ENCODE measurements at places on chromosomes 13 and 19.

GRCh38 chr13:28117689-28118377 lies 17.5 kb upstream of the FLT3 start:
- DNase-seq = no peak

GRCh38 chr13:98482476-98483444 lies 94.1 kb downstream of the STK24 start:
- no peak for DNase-seq

- no peak for DNase-seq
Observed at GRCh38 chr13:62250501-62251201, 835.0 kb upstream of the PCDH20 start.

DNA sequence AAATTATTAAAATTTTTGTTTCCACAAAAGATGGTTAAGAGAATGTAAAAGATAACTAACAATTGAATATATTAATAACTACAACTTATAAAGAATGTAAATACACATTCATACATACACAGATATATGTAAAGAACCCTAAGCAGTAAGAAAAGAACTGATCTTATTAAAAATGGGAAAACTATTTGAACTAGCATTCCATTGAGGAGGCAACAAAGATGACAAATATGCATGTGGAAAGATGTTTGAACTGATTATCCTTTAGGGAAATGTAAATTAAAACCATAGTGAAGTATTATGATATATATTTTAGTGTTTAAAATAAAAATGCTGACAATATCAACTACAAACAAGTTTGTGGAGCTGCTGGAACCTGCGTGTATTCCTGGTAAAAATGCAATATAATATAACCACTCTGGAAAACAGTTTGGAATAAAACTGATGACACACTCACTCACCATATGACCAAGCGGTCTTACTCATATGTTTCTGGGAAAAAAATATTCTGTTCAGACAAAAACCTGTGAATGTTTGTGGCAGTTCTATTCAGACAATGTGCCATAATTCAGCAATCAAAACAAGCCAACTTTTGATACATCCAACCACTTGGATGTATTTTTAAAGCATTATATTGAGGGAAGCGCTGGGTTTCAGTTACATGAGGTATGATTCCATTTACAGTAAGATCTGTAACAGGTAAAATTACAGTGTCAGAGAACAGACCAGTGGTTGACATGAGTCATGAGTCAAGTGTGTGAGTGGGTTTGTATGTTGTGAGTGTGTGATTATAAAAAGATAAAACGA lies 694.4 kb upstream of the SLITRK5 start:
- DNase-seq = no peak

DNA sequence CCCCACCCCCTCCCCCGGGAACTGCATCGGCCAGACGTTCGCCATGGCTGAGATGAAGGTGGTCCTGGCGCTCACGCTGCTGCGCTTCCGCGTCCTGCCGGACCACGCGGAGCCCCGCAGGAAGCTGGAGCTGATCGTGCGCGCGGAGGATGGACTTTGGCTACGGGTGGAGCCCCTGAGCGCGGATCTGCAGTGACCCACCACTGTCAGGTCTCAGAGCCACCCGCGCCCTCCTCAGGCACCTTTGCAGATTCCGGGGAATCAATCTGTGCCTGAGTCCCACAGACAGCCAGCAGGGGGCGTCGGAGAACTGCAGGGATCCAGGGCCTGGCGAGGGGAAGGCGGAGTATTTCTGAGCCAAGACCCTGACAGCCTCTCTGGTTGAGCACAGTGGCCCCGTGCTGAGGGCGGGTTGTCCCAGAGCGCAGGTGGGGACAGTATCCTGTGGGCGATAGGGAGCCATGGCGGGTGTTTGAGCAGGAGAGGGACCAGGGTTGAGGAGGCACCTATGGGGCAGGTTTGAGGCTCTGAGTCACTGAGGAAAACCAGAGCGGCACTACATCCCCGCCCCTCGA lies 30.4 kb upstream of the CYP4F8 start:
- peak; percentile 77 for DNase-seq

DNA sequence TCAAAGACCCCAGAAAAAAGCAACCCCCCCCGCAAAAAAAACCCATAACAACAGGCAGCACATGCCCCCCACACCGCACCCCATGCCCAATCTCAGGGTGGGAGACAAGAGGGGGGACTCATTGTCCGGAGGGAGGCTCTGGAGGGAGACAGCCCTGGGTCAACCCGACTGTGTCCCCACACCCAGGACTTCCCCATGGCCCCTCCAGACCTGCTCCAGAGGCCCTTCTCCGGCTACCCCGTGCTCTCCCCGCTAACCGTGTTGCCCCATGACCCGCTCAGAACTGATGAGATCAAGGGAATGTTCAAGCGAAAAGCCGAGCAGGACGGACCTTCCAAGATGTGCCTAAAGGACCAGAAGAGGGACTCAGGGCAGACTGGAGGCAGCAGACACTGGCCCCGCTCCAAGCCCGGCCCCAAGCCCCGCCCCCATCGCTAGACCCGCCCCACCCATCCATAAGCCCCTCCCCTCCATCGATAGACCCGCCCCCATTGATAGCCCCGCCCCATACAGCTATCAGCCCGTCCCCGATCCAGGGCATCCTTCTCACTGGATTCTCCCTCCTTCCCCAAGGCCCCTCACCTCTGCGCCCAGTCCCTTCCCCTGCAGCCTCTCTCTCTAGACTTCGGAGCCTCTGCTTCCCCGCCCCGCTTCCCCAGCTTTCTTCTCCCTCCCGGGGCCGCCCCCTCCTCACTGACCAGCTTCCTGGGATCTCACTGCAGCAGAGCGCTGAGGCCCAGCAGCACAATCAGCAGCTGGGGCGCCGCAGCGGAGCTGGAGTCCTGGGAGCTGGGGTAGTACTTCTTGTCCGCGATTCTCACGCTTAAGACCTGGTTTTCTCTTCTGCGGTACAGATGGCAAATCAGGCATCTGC lies 2.2 kb downstream of the BST2 start:
- DNase-seq = no peak

- no peak for DNase-seq
Observed at GRCh38 chr13:108426893-108427292, 157.4 kb downstream of the TNFSF13B start.

GRCh38 chr19:45146251-45146650 lies 14.5 kb downstream of the NKPD1 start:
- no peak for DNase-seq

GRCh38 chr19:38661136-38661535 lies 13.7 kb downstream of the ACTN4 start:
- DNase-seq = no peak

- no peak for DNase-seq
Observed at GRCh38 chr13:100362781-100363180, 225.8 kb downstream of the GGACT start.

- peak; percentile 33 for DNase-seq
Observed at GRCh38 chr19:4597975-4598671, 38.6 kb upstream of the SEMA6B start.

GRCh38 chr13:97528518-97528917 lies 94.5 kb downstream of the RAP2A start:
- no peak for DNase-seq

GRCh38 chr13:24038841-24039330 lies 121.6 kb upstream of the SPATA13 start:
- no peak for DNase-seq

DNA sequence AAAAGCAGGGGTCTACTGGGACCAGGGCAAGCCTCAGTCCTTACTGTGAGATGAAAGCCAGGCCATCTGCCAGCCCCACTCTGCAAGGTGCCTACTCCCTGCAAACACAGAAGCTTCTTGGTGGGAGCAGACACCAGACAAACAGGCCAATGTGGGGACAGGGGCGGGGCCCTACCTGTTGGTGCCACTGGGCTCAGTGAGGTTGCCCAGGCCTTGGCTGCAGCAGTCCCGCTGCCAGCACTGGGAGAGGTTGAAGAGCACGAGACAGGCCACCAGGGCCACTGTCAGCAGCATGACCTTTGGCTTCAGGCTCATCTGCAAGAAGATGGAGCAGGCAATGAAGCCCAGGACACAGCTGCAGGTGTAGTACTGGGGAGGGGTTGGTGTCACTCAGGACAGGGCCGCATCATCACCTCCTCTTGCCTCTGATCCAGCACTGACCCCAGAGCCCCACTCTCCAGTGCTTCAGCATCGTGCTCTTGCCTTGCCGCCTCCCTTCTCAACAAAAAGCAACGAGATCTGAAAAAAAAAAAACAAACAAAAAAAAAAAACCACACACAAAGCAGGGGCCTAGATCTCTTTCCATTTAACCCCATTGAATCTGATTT lies 72.6 kb downstream of the NBEA start:
- DNase-seq = no peak

DNA sequence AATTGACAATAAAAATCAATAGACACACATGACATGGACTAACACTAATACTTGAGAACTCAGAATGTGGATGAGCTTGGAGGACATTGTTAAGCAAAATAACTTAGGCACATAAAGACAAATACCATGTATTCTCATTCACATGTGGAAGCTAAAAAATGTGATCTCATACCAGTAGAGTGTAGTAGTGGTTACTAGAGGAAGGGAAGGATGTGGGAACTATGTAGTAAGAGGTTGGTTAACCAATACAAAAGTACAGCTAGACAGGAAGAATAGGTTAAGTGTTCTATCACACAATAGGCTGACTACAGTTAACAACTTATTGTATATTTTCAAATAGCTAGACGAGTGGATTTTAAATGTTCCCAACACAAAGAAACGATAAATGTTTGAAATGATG lies 415.8 kb upstream of the KLF12 start:
- DNase-seq = no peak

- no peak for DNase-seq
Observed at GRCh38 chr19:391207-391557, 17.8 kb downstream of the C2CD4C start.

DNA sequence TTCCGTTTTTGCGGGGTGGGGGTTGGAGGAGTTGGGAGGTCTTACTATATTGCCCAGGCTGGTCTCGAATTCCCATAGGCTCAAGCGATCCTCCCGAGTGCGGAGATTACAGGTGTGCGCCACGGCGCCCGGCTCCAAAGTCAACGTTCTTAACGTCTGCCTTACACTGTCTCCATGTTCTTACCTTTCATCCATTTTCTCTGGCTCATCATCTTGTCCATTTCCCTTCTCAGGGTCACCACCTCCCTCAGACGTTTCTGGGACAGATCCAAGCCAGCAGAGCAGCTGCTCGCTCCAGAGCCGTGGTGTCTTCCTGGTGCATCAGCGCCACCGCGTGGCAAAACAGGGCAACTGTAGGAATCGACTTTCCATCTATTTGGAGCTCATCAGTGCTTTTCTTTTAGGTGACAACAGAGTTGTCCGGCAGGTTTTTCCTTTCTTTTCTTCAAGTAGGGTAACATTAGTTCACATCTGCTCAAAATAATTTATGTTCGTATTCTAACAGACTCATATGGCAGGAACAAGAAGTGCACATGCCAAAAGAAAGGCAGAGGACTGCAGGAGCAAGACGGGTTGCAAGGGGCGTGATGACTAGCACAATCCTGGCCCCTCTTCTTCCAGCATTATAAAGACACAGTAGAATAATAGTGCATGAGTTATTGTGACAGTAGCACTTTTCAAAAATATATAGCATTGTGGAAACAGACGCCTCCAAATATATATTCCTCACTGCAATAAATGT lies 103.1 kb upstream of the ABCC4 start:
- DNase-seq = peak; percentile 60

- DNase-seq = peak; percentile 27
Observed at GRCh38 chr19:9406798-9407352, 28.5 kb downstream of the ZNF266 start.

- no peak for DNase-seq
Observed at GRCh38 chr19:55094456-55095259, 19.0 kb downstream of the EPS8L1 start.
